ENCODE measurements at places on chromosomes 11 and 22.

- no peak for DNase-seq
These were observed 21.4 kb upstream of the PISD start for GRCh38 chr22:31683181-31684105.

DNA sequence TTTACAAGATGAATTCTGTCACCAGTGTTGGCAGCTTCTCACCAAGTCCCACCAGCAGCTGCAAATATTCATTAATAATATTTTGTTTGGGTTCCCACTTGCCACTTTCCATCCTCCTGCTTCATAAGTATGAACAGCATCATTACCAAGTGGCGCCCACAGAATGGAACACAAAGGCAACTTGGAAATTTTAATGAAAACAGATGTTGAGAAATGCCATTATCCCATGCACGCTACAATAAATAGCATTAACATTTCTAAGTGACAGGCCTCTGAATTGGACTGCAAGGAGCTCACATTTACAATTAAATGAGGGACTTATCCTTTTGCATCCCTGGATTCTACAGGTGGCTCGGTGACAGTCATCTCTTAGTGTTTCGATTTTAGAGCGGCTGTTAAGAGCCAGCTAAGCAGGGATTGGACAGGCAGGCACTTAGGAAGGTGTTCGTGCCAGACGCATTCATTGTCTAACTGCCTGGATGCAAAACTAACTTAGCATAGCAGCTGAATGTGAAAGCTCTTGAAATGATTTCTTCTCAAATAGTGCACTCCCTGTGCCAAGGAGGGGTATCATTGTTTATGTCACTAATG is 170.3 kb downstream of the KIRREL3 start:
- DNase-seq, result no peak

GRCh38 chr11:11324090-11324489 is 29.0 kb downstream of the CSNK2A3 start:
- DNase-seq, result no peak

- DNase-seq, result no peak
These were observed 1476.0 kb downstream of the TBC1D22A start for GRCh38 chr22:48238284-48238915.

GRCh38 chr11:45393826-45394225 is 107.7 kb upstream of the SYT13 start:
- no peak for DNase-seq

- no peak for DNase-seq
These were observed 5.0 kb downstream of the THY1 start for GRCh38 chr11:119417726-119418540.

DNA sequence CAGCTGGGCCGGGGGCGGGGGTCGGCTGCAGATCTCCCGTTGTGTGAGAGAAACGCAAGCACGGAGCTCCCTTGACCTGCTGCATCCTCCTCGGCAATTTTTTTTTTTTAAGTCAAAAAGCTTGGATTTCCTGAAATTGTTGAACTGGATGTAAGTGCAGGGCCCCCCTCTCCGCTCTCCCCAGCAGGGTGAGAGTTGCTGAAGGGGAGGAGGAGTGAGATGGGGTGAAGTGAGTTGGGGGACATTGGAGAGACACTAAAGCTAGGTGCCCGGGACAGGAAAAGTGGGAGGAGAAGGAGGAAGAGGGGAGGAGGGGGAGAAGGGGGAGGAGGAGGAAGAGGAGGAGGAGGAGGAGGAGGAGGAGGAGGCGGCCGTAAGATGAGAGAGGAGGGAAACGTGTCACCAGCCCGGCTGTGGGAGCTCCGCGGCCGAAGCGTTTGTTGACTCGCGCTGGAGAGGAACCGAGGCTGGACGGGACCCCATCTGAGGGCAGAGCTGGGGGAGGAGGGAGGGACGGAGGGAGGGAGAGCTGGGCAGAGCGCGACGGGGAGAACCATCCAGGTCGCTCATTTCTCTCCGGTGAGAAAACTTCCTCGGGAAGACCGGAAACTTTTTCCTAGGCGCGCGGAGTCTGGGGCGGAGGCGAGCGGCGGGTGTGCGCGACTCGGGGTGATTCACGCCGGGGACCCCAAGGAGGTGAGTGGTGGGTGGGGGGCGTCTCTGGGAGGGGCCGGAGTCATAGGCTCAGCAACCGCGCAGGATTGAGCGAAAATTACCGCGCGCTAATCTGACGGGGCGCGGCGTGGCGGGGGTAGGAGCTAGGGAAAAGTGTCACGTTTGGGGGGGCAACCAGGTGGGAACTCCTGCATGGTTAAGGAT is 80.2 kb downstream of the PRR5L start:
- no peak for DNase-seq

- no peak for DNase-seq
These were observed 55.5 kb downstream of the CLPB start for GRCh38 chr11:72378704-72379383.

GRCh38 chr11:46235777-46236688 is 41.4 kb upstream of the CREB3L1 start:
- no peak for DNase-seq

DNA sequence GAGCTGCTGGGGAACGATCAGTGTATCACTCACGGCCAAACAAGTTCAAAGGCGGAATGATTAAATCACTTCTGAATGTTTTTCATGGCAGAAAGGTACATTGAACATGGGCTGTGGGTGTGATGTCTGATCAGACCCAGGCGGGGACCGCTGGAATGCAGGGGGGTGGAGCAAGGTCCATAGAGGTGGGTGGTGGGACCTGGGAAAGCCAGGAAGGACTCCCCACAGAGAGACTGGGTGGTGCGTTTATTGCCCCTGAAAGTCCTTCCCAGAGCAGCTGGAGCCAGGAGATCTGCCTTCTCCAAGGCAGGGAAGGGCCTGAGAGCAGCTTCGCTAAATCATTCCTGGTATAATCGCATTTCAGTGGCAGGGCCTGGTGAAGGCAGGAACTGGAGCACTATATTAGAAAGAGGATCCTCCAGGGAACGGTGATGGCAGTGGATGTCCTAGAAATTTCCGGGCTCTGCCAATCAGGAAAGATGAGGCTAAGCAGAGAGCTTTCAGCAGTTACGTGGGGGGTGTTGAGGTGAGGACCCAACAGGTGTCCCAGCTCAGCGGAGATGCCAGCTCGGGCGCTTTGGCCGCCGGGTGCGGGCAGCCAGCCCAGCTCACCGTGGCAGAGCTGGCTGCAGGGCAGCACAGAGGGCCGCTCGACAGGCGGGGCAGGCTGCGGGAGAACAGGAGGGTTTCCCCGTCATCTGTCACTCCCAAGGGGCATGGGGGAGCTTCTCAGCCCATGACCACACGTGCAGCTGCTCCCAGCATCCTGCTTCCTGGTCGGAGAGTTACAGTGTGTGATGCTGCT is 271.7 kb downstream of the CTTN start:
- no peak for DNase-seq

- DNase-seq, result no peak
These were observed 27.8 kb upstream of the CCDC86 start for GRCh38 chr11:60814112-60814511.

All from stimulated activated CD4-positive, alpha-beta T cell treated with anti-CD3 and anti-CD28 coated beads, Interleukin-12 subunit alpha, Interleukin-12 subunit beta, amount 100 ng/mL, for 48 hours (primary cell).